T-cell (primary cell): ENCODE measurements at places on chromosomes 12 and 14.

GRCh38 chr12:130086797-130087196 is 75.5 kb upstream of the FZD10 start:
- DNase-seq = no peak

GRCh38 chr12:57724003-57724935 is 14.3 kb downstream of the AGAP2 start:
- DNase-seq = no peak

- DNase-seq = no peak
Measured at GRCh38 chr12:112353393-112353792, 28.8 kb downstream of the HECTD4 start.

DNA sequence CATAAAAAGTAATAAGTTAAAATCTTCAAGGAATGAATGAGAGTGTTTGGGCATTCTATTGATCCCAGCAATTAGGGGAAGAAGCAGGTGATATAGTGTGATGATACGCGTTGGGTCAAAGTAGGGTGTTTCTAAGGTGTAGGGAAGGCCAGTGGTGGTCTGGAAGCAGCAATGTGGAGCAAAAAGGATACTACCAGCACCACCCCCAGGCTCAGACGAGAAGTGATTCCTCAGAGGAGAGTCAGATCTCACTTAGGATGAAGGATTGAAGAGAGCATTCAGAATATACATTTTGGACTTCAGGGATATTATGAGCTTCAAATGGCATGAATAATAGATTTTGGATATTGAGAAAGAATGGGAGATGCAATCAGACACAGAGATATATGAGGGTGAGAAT is 497.6 kb downstream of the RMST start:
- DNase-seq = no peak

DNA sequence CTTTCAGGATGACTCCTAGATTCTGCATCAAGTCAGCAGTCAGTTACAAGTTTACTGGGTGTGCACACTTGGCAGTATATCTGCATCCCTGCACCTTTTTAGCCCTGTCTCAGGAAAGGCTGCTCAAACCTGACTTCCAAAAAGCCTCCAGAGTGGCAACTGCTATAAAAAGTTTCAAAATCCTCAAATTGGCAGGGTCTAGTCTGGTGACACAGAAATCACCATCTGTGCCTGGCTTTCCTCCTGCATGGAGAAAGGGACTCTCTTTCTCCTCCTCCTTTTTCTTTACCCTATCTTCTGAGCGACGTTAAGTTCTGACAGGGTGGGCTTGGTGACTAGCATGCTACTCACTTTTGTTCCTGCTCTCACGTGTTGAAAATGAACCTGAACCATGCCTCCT is 679.5 kb downstream of the C12orf50 start:
- no peak for DNase-seq

DNA sequence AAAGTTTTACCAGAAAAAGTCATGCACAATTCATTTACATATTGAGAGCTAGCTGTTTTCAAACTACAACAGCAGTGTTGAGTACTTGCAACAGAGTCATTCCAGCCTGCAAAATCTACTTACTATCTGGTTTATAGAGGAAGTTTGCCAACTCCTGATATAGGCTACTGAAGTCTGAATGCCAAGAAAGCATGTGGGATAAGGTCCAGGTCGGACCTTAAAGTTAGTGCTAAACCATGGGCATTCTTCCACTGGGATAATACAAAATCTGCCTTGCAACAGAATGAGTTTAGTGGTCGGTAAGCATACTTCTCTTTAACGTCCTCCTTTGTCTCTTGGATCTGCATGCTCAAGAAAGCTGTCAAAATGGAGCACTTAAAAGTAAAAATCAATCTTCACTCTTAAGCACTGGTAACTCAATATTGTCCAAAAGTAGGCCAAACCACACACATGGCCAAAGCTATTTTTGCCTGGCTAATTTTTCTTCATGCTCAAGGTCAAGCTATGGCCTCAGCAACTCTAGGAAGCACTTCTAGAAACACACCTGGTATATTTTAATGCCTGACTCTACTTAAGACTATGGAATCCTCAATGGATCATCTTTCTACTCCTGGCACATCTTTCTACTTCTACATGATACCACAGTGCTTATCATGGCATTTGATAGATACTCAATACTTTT is 364.9 kb upstream of the KITLG start:
- DNase-seq = no peak

- no peak for DNase-seq
Measured at GRCh38 chr14:64736271-64737169, 32.3 kb downstream of the PLEKHG3 start.

DNA sequence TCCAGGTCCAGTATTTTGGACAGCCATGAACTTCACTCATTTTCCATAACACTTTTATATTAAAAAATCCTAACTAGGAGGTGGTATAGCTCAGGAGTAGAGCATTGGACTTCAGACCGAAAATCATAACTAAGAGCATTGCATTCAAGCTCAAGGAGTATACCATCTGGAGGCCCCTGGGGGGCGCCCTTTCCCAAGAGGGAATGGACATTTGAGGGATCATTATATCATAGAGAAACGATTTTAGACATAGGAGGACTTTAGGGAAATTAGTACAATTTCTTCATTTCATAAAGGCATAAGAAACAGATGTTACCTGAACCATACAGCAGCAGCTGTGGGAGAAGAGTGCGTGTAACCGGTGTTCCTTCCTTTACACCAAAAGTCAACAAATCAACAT is 5.2 kb upstream of the ATG14 start:
- DNase-seq = peak; percentile 24

- no peak for DNase-seq
Measured at GRCh38 chr12:1091350-1091749, 100.3 kb downstream of the ERC1 start.

DNA sequence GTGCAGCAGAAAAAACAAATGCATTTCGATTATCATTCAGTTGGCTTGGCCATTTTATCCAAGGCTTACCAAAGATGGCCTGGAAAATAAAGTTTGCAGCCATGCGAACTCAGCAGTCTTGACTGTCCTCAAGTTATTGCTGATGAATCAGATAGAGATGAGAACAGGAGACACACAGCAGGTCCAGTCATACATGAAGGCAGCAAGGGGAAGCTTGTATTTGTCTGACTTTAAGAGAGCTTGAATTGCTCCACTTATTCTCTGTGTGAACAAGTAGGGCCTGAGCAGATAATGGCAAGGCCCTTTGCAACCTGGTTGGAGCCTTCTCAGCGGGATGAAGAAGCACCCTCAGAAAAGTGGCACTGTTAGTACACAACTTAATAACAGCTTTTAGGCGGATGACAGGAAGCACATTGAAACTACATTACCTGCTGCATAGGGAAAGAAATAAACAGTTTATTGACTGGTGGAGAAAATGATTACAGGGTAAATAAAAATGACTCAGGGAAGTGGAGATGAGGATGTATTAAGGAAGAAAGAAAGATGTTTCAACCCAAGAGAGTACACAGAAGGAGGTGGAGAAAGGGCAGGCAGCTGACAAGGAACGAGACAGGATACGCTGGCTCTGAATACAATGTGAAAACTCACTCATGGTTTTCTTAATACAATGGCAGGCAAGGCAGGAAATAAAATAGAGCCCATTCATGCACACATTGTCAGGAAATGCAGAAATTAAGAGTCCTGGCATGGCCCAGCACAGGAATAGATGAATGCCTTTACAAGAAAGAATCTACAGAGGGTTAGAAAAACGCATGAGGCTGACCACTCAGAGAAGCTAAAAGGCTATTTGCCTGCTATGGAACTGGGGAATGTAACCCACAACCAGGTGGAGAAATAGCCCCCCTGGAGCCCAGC is 128.4 kb downstream of the GALC start:
- no peak for DNase-seq

DNA sequence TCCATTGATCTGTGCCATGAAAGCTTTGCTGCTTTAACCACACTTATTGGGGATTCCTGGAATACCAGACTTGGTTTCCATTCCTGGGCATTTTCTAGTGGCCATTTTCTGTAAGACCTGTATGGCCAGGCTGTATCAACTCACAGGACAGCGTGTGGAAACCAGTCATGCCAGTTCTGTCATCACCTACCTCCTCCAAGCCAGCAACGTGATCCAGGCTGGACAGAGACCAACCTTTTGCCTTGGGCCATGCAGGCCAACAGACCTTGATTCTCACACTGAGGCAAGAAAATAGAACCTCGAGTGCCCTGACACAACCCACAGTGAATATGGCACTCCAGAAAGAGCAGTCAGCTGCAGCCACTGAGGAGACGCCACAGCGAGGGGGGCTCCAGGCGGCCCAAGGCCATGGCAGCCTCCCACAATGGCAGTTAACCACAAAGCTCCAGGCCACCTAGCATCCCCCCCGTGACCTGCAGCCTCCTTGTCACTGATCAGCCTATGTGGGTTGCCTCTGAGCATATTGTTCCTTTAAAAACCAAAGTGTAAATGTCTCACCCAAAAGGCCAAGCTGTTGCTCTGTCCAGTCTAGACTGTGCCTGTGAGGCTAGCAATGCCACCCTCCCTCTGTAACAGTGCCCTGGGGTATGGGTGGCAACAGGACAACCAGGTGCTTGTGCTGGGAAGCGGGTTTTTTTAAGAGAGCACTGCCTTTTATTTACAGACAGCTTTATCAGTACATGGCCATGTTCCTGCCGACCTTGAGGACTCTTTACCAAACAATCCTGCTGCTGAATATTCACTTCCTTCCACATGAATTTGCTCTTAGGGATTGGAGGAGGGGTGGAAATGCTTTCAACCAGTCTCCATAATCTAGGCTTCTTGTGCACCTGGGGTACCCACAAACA is 168.7 kb upstream of the HIF1A start:
- DNase-seq = no peak

GRCh38 chr14:101200008-101200649 is 296.6 kb upstream of the RTL1 start:
- DNase-seq = no peak

DNA sequence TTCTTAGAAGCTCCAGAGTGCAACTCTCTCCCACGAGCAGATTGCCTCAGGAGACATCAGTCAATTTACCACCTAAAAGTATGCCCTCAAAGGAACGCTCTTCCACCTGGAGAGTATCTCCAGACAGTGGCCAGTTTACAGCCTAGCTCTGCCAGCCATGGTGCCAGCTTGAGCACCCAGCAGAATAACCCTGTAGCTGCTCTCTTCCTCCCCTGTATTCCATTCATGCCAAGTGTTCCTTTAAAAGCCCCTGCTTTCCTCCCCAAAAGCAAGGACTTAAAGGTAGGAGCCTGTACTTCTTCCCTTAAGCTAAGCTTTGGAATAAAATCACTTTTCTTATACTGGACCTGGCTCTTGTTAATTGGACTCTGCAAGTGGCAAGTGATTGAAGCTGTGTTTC is 245.4 kb upstream of the TMEM132C start:
- DNase-seq = no peak

DNA sequence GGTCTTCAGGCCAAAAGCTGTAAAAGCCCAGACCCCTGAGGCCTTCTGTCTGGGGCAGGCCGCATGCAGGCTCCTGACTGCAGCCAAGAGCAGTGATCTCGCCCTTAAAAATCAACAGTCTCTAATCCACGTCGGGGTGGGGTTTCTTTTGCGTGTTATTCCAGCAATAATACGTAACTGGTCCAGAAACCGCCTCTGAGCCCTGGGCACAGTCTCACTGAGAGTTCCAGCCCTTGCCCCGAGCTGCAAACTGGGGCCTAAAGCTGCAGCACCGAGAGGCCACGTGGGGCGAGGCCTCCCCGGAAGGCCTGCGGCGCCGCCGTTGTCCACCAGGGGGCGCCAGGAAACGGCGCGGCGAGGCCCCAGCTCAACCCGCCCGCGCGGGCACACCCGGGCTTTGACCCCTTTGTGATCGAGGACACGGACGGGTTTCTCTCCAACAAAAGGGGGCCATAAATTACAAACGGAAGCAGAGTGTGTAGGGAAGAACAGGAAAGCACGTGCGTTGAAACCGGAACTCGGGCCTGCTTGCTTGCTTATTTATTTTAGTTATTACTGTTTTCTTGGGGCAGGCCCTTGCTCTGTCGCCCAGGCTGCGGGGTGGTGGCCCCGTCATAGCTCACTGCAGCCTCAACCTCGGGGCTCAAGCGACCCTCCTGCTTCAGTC is 87.2 kb downstream of the NINJ2 start:
- DNase-seq = peak; percentile 85

GRCh38 chr14:100445436-100446088 is 122.4 kb downstream of the SLC25A47 start:
- DNase-seq = no peak

DNA sequence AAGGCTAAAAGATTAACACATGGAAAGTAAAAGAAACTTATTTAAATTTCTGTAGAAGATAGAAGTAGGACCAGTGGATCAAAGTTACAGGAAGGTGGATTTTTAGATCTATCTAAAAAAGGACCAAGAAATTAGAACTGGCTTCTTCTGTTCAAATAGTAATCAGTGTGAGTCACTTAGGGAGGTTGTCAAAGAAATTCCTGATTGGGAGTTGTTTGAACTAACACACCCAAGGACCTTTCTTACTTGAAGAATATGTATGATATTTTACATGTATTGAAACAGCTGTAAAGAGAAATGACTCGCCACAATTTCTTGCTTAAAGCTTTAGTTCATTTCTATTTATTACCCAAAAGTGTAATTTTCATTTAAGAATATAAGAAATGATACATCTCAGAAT is 256.9 kb downstream of the RAD51B start:
- DNase-seq = no peak

GRCh38 chr12:41777064-41777790 is 367.4 kb downstream of the GXYLT1 start:
- no peak for DNase-seq

DNA sequence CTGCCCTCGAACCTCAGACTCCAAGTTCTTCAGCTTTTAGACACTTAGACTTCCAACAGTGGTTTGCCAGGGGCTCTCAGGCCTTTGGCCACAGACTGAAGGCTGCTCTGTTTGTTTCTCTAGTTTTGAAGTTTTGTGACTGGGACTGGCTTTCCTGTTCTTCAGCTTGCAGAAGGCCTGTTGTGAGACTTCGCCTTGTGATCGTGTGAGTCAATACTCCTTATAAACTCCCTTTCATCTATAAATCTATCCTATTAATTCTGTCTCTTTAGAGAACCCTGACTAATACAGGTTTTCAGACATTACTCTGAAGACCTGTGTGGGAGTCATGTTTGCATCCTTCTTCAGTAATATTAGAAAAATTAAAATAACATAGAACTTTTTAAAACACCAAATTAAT is 289.1 kb downstream of the RMST start:
- DNase-seq = no peak

- peak; percentile 32 for DNase-seq
Measured at GRCh38 chr14:105525861-105526775, at the start of gene TMEM121. TSS of gene TMEM121 (plus strand) at chr14:105526583. CDS start at chr14:105528835, 2,252 bp downstream.

DNA sequence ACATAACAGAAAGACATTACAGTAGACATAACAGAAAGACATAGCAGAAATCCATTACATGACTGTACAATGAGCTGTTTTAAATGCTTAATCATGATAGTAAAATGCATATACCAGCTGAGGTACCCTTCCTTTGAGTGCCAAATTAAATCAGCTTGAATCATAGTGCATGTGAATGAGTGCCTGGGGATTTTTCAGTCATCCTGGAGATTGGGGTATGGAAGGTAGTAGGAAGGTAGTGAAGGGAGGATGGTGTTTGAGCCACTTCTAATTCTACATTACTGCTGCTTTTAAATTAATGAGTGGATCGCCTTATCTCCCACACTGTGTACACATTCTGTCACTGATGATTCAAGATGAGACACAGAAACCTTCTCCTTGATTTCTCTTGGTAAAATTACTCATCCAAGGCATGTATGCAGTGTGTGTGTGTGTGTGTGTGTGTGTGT is 534.2 kb downstream of the LRFN5 start:
- DNase-seq = no peak

GRCh38 chr14:91369628-91370445 is 47.8 kb downstream of the CCDC88C start:
- DNase-seq = no peak
